ENCODE measurements at places on chromosomes 16 and 17.
A peak's percentile ranks its signal among the peaks of the same experiment; 100 is the strongest.

DNA sequence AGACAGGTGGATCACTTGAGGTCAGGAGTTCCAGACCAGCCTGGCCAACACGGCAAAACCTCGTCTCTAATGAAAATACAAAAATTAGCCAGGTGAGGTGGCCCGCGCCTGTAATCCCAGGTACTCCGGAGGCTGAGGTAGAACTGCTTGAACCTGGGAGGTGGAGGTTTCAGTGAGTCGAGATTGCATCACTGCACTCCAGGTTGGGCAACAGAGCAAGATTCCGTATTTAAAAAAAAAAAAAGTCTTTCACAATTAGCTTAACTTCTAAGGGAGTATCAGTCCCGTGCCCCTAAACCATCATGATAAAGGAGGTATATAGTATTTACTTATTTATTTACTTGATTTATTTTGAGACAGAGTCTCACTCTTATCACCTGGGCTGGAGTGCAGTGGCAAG is 3.4 kb upstream of the MEFV start:
- no peak for DNase-seq

DNA sequence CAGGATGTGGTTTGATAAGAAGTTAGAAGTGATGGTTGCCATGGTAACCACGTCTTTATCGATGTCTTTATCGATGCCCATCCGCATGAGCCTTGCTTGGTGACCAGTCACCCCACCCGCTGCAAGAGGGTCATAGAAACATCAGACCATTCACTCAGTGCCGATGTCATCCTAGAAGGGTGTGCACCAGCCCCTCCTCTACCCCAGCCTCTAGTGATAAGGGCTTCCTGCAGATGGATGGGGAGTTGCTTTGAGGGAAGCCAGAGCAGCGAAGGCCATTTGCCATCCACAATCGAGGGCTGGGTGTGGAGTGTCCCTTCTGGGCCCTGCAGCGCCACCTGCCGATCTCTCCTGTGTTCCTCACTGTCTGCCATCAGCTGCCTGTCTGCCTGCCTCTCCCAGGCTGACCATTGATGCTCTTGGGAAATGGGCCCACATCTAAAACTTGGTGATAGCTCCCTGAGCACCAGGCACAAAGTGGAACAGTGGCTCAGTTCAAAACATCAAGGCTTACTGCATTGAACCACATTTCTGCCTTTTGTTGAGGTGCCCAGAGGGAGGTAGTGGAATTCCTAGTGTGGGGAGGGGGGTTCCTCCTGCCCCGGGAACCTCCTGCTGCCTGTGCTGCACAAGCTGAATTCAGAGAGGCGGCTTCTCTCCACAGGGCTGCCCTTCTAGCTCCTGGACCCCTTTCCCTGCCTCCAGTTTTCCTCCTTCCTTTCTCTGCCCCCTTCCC is 8.9 kb downstream of the CALB2 start:
- DNase-seq: no peak

DNA sequence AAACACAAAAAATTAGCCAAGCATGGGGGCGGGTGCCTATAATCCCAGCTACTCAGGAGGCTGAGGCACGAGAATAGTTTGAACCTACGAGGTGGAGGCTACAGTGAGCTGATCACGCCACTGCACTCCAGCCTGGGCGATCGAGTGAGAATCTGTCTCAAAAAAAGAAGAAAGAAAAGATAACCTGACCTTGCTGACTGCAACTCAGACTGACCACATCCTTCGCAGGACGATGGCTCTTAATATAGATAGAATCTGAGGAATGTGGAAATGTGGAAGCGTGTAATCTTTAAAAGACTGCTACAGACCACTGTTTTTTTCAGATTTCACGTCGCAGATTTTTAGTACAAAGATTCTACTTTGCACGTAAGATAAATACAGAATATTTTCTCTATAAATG is 37.8 kb downstream of the KLHDC4 start:
- DNase-seq: no peak

- DNase-seq: no peak
Measured at GRCh38 chr17:48679385-48680096, 42.8 kb downstream of the PRAC1 start.

DNA sequence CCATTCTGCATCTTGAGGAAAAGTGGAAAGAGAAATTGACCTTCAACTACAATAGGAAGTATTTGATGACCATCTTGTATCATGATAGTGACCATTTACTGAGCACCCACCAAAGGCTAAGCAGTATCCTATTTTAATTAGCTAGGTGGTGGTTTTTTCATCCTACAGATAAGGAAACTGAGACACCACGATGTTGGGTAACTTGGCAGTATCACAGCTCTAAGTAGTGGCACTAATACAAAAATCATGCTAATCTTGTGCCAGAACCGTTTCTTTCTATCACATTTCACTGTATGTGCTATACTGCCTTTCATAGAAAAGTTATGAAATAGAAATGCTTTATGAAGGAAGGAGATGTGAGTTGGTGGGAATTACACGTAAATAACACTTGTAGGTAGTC is 2.3 kb downstream of the EVI2B start:
- DNase-seq: no peak

GRCh38 chr17:46766493-46767491 is 51.7 kb downstream of the WNT3 start:
- DNase-seq: no peak

DNA sequence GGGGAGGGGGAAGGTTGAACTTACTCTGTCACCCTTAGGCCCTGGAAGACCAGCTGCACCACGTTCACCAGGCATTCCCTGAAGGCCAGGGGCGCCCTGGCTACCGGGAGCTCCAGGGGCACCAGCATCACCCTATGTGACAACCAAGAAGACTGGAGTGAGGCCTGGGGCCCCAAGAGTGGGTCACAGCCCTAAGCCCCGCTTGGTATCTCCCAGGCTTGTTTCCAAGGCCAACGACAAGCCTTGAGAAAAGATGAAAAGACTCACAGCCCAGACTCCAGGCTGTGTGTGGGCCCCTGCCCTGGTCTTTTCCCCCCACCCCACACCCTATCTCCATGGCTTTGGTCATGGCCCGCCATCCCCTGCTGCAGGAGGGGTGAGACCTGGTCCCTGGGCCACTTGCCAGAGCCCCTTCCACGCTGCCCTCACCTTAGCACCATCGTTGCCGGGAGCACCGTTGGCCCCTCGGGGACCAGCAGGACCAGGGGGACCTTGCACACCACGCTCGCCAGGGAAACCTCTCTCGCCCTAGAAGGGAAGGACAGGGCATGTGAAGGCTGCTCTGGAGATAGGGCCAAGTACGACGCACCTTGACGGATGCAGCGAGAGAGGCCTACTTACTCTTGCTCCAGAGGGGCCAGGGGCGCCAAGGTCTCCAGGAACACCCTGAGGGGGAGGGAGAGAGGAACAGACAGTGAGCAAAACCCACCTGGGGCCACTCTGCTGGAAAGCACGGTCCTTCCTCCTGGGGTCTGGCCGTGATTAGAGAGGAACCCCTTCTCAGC is 9.9 kb downstream of the COL1A1 start:
- no peak for DNase-seq

DNA sequence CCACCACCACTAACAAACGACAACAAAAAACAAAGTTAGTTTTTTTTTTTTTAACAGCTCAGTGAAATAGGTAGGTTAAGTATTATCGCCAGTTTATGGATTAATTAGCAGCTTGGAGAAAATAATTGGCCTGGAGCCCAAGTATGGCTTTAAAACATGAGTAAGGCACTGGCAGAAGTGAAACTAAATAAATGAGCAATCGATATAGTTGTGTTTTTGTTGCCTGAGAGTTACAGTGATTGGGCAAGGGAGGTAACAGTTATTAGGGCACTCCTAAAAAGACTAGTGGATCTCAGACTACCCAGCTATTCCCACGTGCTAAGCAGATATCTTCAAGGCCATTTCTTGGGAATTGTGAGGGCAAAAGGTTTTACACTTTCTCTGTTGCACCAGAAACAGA is 2.4 kb downstream of the MLKL start:
- DNase-seq: no peak

DNA sequence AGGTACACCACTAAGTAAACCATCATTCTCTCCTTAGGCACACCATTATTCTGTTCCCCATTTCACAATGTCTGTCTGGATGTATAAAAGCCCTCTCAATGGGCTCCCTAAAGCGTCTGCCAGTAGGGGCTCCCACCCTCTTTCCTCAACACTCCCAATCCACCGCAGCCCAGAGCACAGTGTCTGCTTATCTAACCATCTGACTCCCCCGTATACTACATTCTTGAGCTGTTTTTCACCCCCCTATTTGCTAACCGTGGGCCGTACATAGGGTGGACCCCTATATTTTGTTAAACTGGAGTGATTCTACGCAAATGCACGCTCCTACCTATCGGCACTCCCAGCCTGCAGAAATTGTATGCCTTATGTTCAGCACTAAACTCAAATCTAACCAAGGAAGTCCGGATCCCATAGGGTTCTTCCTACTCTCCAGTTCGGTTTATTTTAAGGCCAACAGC is 685 bp upstream of the PSMD3 start:
- DNase-seq: no peak

DNA sequence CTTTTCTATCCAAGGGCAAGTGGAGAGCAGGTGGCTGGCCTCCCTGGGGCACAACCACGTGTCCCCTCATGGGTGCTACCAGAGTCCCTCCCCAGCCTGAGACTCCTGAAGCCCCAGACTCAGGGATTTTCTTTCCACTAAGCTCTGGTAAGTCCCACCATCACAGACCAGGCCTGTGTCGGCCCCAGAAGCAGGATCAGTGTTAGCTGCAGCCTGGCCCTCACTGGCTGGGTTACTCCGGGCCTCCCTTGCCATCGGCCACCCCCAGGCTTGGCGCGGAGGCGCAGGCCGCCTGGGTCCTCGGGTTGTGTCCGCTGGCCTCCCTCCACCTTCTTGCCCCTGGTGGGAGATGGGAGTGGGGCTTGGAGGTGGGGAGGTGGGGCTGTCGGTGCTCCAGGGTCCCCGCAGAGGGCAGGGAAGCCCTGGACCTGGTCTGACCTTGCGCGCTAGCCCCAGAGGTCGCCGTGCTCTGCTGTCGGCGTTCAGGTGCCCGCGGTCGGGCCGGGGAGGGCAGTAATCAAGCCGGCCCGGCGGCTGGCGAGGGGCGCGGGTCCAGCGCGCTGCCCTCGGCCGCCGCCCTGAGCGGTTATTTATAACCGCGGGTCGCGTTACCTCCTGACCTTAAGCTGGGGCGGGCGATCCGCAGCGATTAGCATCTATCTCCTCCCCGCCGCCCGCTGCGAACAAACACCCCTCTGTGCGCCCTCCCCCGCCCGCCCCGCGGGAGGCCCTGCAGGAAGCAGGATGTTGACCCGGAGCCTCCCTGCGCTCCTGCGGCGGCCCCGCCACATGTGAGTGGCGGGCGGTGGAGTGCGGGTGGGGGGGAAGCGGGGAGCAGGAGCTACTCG is 78.1 kb upstream of the TOB1 start:
- DNase-seq: peak; percentile 55

- no peak for DNase-seq
Measured at GRCh38 chr16:17002565-17002964, 468.2 kb downstream of the XYLT1 start.

GRCh38 chr16:31876951-31877828 is 3.6 kb downstream of the ZNF267 start:
- no peak for DNase-seq

- peak; percentile 90 for DNase-seq
Measured at GRCh38 chr17:42422958-42423712, at the start of gene CAVIN1. Gene CAVIN1 (minus strand): TSS chr17:42423256. CDS start chr17:42423097, 159 bp downstream.

DNA sequence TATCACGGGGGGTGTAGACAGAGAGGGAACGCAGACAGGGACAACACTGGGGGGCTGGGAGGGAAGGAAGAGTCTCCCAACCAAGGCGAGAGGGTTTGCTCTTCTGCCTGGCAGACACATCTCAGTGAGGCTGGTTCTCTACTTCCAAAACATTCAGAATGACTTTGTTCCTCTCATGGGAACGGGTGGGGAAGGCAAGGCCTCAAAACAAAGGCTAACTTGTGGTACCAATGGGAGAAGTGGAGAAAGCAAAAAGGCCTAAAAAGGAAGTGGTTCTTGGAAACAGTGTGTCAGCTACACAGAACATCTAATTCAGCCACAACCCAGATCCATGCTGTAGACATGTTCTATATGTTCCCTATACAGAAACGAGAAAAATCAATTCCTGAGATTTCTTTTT is 7.5 kb downstream of the FLOT2 start:
- no peak for DNase-seq

DNA sequence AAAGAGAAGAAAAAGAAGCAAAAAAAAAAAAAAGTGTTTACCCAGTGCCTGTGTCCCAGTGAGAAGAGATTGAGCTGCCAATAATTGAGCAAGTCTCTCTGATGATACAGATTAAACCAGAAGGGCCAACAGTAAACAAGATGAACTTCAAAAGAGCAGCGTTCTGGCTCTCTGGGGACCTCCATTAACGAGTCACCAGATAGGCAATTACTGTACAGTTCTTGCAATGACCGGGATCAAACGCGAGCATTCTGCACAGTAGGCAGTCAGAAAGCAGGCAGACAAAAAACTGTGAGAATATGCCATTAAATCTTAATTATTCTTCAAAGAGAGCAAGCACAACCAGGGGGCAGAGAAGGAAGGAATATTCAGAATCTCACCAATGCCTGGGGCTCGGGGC is 626.1 kb downstream of the TMEM114 start:
- DNase-seq: no peak

DNA sequence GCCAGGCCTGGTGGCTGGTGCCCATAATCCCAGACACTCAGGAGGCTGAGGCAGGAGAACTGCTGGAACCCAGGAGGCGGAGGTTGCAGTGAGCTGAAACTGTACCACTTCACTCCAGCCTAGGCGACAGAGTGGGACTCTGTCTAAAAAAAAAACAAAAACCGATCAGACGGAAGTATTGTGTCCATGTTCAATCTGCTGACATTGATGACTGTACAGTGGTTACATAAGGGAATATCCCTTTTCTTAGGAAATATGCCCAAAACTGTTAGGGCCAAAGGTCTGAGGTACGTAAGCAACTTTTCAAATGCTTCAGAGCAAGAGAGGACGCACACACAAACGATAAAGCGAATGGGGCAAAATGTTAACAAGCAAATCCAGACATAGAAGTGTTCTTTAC is 69.8 kb upstream of the DNAH17 start:
- no peak for DNase-seq

GRCh38 chr16:19294156-19294649 is 8.7 kb downstream of the CLEC19A start:
- DNase-seq: peak; percentile 42

DNA sequence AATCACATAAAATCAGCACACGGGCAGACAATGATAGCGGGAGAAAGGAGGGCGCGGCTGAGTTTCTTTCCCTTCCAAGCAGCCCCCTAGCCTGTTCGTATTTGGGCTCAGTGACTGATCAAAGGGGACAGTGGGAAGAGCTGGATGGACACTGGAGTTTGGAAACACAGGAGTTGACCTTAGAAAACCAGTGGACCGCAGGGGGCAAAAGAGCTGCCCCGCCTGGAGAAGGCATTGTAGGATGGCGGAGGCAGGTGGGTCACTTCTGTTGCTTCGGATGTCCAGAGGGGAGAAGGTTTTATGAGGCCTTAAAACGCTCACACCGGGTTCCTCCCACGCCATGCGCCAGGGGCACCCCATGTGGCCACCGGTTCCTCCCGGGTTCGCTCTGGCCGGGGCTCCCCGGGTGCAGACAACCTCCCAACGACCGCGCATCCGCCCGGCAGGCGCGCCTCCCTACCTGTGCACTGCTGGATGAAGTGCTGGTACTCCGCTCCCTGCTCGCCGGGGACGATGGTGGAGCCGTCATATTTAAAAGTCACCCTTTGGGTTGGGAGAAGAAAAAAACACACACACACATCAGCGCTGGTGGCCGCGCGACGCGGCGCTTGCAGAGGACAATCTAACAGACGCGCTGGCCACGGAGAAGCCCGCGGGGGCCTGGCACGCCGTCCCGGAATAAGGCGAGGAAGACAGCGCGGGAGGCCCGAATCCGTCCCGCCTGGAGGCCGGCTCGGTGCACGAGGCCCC is 662 bp downstream of the COTL1 start:
- DNase-seq: no peak

Data from hippocampal formation (tissue), 2 donors.